ENCODE measurements at places on chromosomes 5 and 9.

GRCh38 chr5:2603272-2603575, 148.3 kb downstream of the IRX2 start:
- DNase-seq = no peak

- no peak for DNase-seq
Observed at GRCh38 chr5:61744690-61745619, 412.9 kb downstream of the ZSWIM6 start.

DNA sequence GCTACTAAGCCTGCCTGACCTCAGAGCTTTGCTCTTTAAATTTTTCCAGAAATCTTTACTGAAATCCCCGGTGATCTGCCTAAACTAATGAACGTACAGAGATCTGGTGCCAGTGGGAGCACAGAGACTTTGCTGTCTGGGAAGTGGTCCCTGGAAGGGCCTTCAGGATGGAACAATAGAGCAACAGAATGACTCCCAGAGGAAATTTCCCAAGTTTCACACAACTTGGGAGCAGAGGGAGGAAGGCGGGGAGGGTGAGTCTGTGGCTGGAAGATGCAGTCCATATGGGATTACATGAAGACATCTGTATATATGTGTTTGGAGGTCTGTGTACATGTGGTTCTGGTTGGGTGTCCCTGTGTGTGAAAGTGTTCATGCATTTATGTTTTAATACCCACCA, 638.3 kb downstream of the CCDC171 start:
- DNase-seq = no peak

DNA sequence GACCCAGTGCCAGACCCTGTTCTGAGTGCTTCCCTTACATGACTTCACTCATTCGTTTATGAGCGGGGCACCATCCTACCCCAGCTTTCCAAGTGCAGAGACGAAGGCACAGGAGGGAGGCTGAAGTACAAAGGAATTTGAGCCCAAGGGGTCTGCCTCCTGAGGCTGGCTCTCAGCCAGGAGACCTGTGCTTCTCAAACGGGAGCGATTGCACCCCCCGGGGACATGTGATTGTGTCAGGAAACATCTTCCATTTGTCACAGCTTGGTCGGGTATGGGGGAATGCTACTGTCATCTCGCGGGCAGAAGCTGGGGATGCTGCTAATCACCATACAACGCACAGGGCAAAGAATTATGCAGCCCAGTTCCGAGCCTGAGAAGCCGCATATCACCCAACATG, 23.9 kb downstream of the ADCY2 start:
- no peak for DNase-seq

DNA sequence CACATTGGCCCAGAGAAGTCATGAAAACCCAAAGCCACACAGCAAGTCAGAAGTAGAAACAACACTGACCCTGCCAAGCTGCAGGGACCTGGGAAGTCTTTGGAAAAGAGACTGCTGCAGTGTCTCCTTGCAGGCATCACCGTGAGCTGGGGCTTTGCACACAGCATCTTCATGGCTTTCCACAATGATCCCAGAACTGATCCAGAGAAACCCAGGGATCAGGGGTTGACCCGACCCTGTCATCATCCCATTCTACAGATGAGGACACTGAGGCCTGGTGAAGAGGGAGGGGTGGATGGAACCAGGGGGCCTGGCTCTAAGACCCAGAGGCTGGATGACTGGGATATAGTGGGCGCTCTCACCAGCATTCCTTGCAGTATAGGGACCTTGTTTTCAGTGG, 4.3 kb upstream of the FAM78A start:
- no peak for DNase-seq

DNA sequence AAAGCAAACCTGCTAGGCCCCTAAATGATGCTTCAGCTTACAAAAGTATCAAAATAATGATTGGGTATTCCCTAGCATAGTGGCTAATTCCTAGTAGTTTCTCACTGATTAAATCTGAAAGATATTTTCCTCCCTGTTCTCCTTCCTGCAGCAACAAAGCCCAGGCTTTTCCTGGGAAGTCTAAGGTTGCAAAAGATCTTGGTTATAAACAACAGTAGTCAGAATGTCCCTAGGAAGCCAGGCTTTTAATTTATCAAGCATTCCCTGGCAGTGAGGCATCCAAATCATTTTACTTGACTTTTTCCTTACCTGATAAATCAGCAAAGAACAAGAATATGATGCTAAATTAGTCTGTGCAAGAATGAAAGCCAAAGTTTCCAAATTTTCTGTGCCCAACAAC, 272.0 kb downstream of the PDE4D start:
- DNase-seq = no peak

DNA sequence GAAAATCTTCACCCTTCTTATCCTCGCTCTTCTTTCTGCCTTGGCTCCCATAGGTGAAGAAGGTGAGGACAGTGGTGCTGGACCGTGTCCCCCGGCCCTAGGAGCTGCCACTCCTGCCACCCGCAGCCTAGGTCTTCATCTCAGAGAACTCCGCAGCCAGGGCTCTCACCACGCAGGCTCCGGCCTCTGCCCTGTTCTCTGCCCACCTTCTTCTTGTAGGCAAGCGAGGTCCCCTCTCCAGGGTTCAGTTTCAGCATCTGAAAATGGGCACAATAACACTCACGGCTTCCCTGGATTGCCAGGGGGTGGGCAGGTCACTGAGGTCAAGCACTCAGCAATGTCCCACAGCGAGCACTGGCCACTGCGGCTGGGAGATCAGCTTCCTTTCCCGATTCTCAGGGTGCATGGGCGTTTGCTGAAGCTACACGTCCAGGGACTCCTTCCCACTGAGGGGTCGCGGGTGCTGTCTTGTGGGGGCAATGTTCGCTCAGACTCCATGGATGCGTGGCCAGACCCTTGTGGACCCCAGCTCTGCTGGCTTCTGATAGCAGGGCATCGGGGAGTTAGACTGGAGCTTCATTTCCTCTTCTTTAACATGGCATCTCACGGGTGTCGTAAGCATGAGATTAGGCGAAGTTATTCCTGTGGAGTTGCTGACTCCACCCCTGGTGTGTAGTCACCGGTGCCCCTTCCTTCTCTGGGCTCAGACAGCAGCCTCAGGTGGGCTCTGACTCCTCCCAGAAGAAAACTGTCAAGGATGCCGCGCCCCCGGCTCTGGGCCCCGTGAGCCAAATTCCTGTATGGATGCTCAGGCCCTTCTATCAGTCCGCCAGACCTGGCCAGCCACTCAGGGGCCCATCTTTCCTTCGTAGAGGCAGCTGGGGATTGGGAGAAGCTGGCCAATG, 145.1 kb upstream of the IRX2 start:
- DNase-seq = no peak

DNA sequence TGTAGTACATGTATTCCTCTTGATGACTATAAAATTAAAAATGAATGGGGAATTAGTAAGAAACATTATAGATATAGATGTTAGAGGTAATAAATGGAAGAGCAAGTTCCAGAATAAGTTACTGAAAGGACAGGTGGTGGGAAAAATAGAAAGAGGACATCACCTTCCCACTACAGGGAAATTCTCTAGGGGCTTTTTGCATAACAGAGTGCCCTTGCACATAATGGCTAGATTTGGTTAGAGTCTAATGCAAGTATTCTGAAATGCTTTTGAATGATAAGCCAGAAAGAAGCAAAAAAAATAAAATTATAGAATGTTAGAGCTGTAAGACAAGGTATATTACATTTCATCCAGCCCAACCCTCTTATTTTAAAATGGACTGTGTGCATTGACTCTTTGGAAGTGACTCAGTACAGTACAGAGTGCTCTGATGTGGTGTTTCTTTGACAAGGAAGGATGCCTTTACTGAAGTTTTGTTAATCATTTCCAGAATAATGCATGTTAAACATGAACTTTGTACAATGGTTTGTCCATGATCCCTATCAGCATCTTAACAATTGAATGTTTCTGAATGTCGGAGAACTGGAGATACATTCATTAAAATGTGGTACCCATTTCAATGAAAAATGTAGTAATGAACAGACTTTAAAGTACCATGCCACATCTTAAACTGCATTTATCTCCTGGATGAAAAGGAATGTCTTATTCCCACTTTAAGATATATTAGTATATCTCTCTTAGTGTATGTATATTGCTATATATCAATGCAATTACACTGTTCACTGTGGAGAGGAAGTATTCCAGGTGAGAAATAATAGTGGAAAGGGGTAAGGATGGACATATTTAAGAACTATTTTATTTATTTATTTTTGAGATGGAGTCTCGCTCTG, 391.1 kb downstream of the ADGRV1 start:
- DNase-seq = no peak

GRCh38 chr9:134323741-134324358, 2.4 kb upstream of the RXRA start:
- no peak for DNase-seq

DNA sequence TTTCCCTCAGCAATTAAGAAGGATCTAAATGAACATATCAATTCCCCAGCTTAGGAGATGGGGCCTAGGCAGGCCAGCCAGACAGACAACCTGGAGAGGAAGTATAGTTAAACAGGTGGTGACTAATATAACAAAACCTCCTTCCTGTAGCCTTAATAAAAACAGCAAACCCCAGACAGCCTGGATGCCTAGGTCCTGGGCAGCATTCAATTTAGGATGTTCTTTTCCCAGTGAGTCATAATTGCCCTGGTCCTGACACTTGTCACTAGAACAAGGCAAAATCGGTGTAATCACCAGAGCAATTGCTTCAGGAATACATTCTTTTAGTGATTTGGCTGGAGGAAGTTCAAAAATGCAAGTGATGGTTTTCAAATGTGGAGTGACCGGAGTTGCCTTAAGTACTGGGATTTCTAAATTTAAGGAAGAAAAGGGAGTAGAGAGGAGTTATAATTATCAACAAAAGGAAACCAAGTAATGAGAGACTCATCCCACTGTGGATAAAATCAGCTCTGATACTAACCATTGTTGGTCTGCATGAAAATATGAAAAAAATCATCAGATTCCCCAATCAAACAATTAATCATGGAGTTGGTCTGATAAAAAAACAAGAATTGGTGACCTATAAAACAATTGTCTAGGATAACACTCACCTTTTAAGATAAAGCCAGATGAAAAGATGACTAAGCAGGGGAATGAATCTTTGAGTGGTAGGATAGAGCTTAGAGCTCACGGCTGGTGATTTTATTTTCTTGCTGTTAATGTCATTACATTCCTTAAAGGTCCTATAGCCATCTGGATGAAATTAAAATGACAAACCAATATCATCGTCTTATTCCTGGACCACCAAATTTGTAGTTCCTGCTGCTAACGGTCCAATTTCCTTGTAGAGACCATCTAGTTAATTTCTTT, 39.0 kb upstream of the TARS1 start:
- no peak for DNase-seq

- no peak for DNase-seq
Observed at GRCh38 chr5:33891446-33891787, 373 bp downstream of the ADAMTS12 start.

DNA sequence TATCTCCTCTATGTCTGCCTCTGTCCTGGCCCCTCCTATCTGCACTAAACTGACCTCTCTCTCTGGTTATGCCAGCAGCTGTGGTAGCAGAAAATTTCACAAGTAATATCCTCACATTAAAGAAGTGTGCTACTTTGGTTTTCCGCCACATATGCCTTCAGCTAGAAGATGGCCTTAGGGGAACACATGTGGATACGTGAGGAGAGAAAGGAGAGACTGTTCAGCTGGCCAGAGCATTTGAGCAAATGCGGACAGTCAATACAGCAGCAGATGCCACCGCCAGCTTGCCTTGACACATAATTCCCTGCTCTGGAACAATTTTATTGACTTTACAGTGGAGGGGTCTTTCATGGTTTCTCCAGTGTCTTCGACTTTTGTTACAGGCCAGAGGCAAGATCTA, 434.6 kb downstream of the TAF11L14 start:
- no peak for DNase-seq

GRCh38 chr9:77848404-77848803, 183.2 kb downstream of the GNAQ start:
- no peak for DNase-seq

GRCh38 chr9:105195259-105195658, 49.2 kb upstream of the SLC44A1 start:
- DNase-seq = no peak

DNA sequence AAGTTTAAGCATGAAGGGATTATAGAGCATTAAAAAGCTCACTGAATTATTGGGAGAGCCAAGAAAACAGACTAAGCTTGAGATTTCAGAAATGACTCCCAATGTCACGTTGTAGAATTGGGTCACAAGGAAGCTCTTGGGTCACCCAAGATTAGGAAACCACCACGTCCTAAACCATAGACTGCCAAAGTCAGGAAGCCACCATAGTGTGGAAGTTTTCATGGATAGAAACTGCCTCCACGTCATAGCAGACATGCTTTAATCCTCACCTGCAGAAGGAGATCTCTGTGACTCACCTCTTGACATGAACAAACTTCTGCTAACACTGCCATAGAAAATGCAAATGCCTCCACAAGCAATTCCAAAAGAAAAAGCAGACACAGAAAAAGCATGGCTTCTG, 106.3 kb downstream of the SLC1A3 start:
- no peak for DNase-seq

GRCh38 chr9:125361837-125362531, 100.4 kb downstream of the GAPVD1 start:
- no peak for DNase-seq

GRCh38 chr9:105308461-105309341, 64.2 kb downstream of the SLC44A1 start:
- DNase-seq = no peak

GRCh38 chr5:154223320-154223719, 32.8 kb downstream of the GALNT10 start:
- no peak for DNase-seq

DNA sequence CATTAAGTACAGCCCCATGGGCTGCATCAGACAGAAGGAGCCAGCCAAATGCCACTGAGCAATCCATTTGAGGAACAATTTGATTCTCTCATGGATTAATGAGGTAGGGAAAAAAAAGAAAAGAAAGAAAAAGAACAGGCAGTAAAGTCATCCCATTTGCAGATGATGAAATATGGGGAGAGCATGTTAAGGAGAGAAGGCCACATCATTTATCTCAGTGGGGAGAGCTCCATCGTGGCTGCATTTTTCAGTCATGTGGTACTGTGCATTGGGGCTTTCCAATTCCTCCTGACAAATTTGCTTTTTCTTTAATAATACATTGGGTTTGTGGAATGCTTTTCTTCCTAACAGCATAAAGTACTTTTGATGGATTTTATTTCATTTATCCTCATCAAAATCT, 375.2 kb upstream of the TLE4 start:
- DNase-seq = no peak

DNA sequence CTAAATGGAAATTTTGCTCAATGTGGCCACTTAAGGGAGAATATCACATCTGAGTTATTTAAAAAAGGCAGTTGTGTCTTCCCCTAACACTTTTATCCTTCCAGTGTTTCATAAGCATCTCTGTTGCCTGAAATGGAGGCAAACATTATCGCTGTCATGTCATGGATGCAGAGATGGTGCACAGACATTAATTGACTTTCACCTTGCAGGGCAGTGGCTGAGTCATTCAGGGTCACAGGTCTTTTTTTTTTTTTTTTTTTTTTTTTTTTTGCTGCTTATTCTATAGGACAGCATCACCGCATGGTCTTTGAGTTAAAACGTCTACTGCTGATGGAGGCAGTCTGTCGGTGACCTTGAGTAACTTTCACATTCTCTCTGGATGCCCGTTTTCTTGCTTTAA, 36.3 kb upstream of the KLF9 start:
- no peak for DNase-seq

Measured in bone marrow (tissue), 2 donors.